ENCODE measurements at places on chromosomes 6 and 20.

GRCh38 chr6:21404577-21404976 is 189.0 kb upstream of the SOX4 start:
- DNase-seq, result no peak

DNA sequence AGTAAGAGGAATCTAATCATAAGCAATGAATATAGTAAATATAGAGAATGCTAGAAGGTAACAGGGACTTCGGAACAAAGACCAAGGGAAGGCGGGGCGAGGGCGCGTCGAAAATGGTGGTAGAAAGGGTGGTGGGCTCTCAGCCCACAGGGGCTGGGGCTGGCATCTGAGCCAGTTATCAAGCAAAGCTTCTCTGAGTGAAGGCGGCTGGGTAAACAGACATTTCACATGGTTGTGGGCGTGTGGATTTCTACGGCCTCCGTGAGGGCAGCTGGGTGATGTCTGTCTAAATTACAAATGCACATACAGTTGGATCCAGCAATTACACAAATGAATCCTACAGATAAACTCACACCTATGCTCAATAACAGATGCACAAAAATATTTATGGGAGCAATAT is 56.6 kb downstream of the TOX2 start:
- DNase-seq, result no peak

GRCh38 chr6:87151781-87152525 is 3.4 kb upstream of the ZNF292 start:
- DNase-seq, result peak; percentile 82

DNA sequence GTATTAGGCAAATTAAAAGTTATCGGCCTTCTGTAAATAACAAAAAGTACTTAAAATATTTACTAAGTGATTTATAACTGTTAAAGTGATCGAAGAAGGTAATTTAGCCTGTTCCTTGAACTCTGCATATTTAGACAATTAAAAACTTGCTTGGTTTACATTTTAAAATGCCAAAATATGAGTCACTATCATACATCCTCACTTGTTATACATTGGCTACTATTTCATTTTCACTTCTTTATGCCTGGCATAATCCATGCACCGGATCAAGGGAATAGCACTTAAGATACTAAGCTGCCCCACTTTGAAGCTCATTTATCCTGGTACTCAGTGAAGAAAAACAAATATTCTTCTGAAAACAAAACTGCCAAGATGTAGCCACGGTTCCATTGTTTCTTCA is 344.6 kb downstream of the UBE3D start:
- DNase-seq, result no peak

DNA sequence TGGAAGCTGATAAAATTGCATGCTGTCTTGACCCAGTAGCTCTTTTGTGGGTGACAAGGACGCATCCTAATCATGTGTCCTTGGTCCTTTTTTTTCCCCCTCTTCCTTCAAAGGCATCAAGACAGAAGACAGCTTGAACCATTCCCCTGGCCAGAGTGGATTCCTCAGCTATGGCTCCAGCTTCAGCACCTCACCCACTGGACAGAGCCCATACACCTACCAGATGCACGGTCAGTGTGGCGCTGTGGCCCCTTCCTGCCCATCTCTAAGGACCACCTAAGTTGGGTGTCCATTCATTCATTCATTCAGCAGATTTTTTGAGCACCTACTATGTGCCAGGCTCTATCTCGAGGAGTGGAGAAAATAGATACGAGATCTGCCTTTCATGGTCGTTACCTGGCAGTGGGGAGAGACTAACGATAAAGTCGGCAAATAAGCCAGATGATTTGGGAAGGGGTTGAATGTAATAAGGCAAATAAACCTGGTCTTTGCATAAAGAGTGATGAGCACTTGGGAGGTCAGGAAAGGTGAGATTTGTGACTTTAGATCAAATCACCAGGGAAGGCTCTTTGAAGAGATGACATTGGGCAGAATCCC is 121.5 kb downstream of the EYA2 start:
- DNase-seq, result no peak

DNA sequence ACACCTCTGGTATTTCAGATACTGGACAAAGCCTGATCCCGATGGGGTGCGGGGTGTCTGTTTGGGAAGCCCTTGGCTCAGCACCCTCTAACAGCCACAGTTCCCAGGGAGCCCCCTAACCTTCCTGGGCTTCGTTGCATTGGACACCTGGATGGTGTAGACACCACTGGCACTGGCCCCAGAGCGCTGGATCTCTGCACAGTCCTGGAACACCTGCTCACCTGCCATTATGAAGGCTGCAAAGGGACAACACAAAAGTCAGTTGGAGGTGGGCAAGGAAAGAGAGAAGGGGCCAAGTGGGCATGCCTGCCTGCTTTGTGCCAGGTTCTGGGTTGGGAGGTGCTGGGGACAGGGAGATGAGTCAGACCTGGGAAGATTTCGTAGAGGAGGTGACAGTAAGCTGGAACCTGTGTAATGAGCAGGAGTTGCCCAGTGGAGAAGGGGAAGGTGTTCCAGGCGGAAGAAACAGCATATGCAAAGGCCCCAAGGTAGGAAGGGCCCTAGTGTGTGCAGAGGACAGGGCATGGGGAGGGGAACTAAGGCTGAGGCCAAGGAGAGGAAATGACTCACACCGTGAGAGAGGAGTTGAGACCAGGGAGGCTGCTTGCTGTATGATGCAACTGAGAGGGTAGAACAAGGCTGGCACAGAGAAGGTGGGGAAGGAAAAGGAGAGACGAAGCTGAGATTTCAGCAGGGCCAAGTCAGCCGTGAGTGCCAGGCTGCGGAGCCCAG is 34.9 kb downstream of the ANGPT4 start:
- peak; percentile 65 for DNase-seq

- peak; percentile 30 for DNase-seq
Observed at GRCh38 chr20:49245921-49246740, 26.9 kb downstream of the DDX27 start.

GRCh38 chr6:29011276-29011734 is 6.2 kb upstream of the ZNF311 start:
- DNase-seq, result peak; percentile 36

DNA sequence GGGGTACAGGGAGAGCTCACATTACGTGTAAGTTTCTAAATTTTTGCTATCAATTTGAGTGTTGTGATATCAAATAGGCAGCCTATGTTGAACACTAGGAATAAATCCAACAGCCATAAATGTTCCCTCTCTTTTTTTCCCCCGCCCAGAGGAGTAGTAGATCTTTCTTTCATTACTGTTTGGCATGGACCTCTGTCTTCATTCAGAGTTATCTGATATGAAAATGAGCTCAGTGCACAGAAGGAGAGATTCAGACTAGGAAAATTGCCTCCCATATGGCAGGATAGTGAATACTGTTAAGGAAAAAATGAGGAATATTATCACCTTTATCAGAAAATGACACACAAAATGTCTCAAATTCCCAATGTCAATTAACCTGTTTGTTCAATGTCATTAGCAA is 110.0 kb upstream of the EYS start:
- no peak for DNase-seq

DNA sequence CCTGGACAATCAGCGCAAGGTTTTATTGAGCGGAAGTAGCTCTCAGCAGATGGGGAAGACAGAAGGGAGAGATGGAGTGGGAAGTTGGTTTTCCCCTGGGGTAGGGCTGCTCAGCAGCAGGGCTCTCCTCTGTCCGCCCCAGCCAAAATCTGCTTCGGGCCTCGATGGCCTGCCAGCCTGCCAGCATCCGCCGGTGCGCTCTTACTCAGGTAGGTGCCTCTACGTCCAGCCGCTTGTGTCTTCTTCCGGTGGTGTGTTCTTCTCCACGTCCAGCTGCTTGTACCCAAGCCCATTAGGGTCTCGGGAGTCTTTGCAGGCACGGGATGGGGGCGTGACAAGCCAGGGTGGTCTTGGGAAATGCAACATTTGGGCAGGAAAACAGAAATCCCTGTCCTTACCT is 1340.0 kb upstream of the MAP3K7 start:
- DNase-seq, result no peak

- no peak for DNase-seq
Observed at GRCh38 chr6:21666201-21666691, 72.7 kb downstream of the SOX4 start.

DNA sequence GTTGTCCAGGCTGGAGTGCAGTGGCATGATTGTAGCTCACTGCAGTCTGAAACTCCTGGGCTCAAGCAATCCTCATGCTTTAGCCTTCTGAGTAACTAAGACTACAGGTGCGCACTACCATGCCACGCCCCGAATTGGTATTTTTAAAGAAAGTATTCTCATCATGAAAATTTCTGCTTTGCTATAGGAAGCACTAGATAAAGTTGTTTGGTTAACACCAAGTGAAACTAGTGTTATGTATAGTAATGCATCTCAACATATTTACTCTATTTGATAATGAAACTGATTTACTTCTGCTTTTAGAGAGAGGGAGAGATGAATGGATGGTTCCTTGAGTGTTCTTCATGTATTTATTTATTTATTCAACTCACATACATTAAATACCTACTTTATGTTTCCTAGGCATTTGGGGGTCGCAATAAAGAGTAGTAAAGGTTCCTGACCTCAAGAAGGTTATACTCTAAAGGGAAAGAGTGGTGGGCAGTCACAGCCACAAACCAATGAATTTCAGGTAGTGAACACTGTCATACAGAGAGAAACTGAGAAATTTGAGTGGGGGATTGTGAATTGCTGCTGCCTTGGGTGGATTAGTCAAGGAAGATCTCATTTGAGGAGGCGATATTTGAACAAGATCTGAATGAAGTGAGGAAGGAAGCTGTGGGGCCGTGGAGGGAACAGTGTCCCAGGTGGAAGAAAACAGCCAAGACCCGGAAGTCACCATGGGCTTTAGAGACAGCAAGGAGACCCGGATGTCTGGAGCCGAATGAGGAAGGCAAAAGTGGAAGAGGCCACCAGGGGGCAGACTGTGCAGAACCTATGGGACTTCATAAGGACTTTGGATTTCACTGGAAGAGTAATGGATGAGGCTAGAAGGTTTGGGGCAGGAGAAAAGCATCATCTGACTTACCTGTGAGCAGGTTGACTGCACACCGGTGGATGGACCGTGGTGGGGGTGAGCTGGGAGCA is 185.6 kb downstream of the TSHZ2 start:
- peak; percentile 29 for DNase-seq

DNA sequence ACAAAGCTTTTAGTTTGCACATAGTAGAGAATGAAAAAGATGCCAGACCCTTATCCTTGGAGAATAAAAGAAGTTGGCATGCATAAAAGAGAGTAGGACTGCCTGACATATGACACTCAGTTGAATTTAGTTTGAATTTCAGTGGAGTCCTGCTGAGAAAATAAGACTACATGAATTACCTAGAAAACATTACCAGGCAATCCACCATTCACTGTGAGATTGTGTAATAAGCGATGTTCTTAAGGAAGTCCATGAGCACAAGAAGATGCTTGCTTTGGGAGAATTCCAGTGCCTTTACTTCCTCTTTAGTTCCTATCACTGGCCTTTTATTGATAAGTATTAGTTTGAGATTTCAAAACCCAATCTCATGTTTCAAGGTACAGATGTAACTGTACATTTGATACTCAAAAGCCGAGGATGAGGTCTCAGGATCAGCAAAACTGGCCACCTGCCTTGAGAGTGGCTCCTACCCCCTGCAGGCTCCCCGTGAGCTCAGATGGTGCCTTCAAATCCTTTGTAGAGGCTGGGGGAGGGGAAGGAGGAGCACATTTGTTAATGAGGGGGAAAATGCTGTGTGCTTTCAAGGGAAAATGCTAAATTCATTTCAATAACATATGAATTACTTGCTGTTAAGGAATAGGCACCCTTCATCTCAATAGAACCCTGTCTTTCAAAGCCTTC is 11.2 kb upstream of the UNC93A start:
- DNase-seq, result no peak

DNA sequence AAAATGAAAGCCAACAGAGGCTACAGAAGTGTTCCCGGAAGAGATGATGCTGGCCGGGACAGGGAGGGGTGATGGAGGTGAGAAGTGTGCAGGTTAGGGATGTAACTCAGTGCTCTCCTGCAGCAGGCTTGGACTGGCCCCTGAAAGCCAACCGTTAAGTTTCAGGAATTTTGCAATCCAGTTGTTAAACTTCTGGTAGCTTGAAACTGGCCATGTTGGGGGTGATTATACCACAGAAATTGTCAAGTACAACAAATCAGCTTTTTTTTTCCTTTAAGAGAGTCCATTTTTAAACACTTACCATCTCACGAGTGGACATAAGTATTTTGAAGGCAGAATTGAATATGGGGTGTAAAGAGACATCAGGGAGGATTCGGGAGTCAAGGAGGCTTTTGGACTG is 8.8 kb upstream of the SIRPB1 start:
- DNase-seq, result no peak

DNA sequence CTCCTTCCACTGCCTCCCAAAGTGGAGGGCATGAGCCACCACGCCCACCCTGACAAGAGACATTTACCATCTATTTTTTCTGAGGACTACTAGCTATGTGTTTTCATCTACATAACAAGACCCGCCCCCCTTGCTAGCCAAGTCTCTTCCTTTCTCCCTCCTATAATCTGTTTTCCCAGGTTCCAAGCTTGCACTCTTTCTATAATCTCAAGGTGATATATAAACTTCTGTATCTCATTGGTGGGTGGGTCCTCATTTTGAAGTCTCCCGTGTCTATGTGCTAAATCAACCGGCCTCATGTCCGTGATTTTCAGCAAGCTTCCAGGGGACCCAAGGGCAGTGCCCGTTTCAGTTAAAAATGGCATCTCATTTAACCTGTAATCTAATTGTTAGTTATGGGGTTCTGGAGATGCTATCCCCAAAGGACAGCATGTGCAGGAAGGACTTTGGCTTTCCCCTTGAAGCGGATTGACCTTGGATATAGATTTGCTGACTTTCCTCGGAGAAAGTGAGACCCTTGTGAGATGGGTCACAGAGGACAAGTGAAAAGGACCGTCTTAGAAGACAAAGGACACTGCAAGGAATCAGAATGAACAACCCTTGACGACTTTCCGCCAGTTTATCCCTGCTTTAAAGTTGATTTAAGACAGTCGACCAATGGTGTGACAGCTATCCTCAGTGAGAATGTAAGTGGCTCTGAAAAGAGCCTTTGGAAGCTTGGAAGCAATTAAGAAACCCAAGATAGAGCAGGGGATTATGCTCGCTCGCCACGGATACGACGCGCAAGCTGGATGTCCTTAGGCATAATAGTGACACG is 22.4 kb downstream of the OR2B2 start:
- DNase-seq, result no peak

DNA sequence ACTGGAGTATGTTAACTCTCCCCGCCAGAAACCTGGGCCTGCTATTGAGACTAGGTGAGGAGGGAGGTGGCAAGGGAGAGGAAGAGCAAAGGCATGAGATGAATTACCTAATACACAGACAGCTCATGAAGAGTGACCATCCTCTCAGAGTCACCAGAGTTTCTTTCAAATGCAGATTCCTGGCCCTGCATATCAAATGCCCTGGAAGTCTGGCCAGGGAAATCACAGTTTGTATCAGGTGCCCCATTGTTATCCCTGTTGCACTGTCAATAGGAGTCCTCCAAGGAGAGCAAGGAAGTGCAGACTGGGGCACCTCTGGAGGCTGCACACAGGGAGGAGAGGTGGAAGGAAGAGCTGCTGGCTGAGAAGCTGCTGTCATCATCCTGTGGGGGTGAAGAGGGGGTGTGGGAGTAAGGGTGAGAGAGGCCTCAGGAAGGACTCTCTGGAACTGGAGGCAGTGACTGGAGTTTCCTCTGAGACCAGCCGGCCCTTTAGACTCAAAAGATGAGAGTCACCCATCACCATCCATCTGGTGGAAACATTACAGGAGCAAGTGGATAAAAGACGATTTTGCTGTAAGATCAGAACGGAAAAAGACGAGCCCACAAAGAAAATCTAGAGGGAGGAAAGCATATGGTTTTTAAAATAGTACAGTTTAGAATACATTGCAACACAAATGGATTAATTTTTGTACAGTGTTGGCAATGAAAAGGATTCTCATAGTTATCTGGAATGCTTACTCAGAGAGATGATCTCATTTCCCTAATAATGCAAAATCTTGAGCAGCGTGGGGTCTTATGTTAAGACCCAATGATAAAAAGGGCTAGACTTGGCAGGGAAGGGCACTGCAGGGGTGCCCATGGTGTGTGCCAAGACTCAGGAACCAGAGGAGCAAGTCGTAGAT is 268.1 kb downstream of the UST start:
- DNase-seq, result no peak
